ENCODE measurements at places on chromosomes 11 and 22.

DNA sequence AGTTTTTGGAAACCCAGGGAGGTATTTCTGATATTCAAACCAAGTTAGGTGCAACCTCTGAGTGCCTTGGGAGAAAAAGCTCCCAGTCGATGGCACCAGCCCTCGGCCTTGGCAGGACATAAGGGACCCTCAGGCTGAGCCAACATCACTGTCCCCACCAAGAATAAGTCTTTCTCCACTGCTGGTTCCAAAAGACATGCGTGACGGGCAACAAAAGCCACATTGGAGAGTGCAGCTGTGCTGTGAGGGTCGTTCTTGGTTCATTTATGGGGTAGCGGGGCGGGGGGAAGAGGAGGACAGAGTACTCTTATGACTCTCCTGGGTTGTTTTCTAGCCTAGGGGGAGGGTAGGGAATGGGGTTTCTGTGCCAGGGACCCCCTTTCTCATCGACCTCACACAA, 11.2 kb upstream of the TPCN2 start:
- DNase-seq: no peak

GRCh38 chr11:69534166-69534530, 52.7 kb downstream of the LINC01488 start:
- no peak for DNase-seq

DNA sequence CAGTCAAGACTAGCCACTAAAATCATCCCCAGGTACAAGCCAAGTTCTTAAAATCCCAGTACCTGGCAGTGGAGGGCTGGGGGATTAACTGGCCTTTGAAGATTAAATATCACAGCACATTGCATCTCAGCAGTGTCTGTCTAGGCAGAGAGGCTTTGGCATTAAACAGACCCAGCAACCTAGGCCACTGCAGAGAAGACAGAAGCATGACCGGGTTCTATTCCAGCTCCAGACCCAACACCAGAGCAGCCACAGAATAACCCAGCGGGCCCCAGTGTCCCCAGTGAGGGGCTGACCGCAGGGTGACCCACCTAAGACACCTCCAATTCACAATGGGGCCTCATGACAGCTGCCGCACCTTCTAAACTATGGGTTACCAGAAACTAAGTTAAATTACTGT, 88.2 kb downstream of the SHANK2 start:
- no peak for DNase-seq

GRCh38 chr11:18696638-18697225, 1.8 kb upstream of the TMEM86A start:
- no peak for DNase-seq

DNA sequence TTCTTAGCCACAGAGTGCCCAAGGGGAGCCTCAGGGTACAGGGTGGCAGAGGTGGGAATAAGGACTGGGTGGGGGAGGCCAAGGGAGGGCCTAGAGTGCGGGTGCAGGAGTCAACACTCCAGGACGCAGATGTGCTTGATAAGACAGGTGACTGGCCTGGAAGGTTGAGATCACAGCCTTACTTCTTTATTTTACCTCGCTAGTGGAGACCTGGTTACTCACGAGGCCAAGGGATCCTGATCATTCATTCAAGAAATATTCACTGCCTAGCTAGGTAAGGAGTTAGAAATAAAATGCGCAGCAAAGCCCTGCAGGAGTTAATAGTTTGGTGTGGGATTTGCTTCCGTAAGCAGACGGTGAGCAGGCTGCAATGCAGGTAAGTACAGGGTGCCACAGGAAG, 13.2 kb upstream of the PEX26 start:
- no peak for DNase-seq

DNA sequence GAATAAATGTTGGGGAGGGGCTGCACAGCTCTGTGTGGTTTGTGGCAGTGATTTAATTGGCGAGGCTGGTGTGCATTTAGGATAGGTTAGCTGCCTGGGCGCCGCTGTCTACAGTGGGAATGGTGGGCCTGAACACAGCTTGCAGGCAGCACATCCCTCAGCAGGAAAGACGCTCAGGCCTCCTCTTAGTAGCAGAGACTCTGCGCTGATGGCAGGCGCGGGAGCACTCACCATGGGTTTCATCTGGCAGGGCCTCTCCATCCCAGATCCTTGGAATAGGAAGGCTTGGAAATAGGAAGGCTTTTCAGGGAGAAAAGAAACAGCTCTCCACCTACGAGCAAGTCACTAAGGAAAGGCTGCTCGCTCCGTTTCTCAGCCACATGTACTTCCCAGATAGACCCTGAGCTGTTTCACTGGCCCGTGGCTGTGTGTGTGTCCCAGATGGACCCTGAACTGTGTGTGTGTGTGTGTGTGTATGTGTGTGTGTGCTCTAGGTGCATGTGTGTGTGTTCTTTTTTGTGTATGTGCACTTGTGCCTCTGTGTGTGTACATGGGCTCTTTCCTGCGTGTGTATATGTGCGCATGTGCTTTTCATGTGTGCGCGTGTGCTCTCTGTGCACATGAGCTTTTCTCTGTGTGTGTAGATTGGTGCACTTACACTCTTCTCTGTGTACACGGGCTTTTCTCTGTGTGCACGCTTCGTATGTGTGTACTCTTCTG, 144.0 kb downstream of the TBC1D22A start:
- DNase-seq: no peak

- DNase-seq: peak; percentile 83
Measured at GRCh38 chr11:1073261-1073724, 1.4 kb upstream of the MUC2 start.

- DNase-seq: no peak
Measured at GRCh38 chr11:6652182-6652581, 3.4 kb downstream of the DCHS1 start.

DNA sequence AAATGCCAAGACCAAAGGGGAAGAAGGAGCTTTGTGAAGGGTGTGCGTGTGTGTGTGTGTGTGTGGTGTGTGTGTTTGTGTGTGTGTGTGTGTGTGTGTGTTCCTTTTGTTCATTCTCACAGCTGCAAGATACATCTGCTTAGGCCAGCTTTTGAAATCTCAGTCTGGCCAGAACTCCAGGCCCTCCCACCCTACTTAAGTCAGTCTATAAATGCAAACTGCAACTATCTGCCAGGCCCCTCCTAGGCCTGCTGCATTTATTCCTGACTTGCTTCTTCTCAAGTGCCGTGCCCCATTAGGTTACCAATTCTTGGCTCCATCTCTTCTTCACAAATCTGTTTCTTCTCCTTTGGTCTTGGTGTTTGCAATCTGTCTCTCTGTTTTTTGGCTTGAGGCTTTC, 21.6 kb upstream of the RIC3 start:
- DNase-seq: no peak

GRCh38 chr11:43979571-43980219, 37.3 kb downstream of the C11orf96 start:
- no peak for DNase-seq

GRCh38 chr11:4684631-4685285, 12.9 kb downstream of the OR51E2 start:
- no peak for DNase-seq

DNA sequence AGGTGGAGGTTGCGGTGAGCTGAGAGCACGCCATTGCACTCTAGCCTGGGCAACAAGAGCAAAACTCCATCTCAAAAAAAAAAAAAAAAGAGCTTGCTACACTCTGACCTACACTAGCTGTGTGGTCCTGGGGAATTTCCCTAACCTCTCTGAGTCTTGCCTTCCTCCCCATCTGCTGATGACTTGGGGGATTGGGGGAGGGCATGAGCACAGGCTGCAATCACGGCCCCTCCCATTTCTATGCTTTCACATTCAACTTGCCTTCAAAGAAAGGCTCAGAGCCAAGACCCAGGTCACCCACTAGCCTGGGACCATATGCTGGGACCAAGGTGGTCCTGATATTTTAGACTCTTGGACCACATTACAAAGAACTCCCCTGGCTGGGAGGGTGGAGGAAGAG, 39.8 kb upstream of the TEF start:
- DNase-seq: no peak

DNA sequence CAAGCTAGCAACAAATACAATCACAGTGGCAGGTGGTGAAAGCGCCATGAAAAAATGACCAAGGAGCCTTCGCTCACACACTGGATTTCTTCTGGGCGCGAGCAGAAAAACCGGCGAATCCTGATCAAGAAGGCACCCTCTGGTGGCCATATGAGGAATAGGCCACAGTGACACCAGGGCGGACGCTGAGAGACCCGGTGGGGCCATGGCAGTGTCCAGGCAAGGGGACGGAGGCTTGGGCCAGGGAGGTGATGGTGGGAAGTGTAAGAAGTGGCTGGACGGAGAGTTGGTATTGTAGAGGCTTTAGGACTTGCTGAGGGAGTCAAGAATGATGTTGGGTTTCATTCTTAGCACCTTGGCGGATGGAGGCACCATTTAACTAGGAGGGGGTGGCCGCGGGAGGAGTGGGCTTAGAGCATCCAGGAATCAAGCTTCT, 16.9 kb upstream of the RAC2 start:
- peak; percentile 58 for DNase-seq

DNA sequence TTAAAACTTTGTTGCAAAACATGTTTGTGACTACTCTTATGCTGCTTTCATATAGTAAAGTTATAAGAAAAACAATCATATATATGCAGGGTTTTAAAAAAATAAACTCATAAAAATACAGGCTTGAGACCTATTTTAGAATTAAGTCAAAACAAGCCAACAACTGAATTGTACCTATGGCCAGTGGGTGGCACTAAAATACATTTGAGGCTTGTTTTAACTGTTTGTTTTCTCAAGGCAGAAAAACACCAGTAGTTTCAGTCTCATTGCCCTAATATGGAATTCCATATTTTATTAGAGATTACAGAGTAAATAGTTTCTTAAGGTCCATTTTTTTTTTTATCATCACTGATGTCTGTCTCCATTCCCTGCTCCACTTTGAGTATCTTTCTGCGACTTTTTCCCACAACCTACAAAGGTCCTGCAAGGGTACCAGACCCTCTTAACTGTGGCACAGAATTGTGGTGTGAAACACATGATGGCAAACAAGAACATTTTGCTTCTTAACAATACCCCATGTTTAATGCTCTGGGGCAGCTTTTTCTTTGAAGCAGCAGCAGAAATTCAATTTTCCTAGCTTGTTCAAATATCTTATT, 8.5 kb upstream of the CCDC89 start:
- DNase-seq: peak; percentile 31

DNA sequence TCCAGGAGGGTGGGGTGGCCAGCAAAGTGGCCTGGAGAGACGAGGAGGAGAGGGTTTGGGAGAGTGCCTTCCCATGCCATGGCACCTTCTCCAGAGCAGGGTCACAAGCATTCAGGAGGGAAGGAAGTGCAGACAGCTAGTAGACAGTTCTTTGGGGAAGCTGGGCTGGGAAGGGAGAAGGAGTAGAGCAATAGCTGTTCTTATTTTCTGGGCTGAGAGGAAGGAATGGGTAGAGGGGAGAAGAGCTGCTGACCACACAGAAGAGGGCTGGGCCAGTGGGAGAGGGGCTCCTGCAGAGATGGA, 14.8 kb upstream of the PICK1 start:
- no peak for DNase-seq

DNA sequence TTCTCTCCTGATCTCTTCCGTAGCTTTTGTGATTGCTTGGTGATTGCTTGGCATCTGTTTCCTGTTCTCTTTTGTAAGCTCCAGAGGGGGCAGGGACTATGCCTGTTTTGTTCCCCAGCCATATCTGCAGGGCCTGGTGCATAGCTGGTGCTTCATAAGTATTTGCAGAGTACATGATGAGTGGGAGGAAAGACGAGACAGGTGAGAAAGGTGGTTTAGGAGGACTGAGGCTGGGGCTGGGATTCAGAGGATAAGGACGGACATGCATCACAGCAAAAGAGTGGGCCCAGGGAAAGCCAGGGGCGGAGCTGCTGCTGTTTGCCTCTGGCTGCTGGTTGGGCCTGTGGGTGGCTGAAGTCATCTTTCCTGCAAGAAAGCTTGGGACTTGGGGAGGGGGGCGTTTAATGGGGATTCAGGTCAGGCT, 62.4 kb downstream of the DSCAML1 start:
- no peak for DNase-seq

GRCh38 chr11:11157185-11157584, 195.9 kb downstream of the CSNK2A3 start:
- peak; percentile 37 for DNase-seq

- no peak for DNase-seq
Measured at GRCh38 chr11:130062026-130062425, 7.7 kb upstream of the APLP2 start.

GRCh38 chr22:48665311-48665995, 1162.2 kb downstream of the BRD1 start:
- DNase-seq: no peak

DNA sequence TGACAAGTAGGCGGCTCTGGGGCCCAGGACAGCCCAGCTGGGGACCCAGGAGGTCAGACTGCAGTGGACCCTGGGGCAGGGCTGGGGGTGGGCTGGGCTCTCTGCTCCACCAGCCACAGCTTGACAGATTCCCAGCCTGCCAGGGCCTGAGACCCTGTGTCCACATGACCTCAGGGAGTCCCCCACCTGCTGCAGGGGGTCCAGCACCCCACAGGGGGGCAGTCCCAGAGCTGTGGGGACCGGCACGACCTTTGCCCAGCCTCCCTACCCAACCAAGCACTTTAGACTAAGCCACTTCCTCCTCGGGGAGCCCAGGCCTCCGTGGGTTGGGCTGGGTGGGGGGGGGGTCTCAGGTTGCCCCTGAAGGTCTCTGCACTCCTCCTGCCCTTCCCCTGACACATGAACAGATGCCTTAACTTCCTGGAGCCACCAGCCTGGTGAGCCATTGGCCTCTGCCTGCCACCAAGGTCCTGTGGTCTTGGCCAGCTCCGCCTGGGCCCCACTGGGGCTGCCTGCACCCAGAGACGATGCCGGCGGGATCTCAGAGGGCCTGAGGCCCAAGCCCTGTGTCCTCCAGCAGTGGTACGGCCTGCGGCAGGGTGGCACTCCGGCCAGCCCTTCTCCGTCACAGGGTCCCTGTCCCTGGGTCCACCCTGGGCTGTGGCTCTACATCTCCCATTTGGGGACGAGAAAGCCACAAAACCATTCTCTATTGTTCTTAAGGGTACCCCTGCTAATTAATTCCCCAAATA, 3.4 kb downstream of the CCDC188 start:
- DNase-seq: no peak

GRCh38 chr11:115199481-115200069, 304.6 kb downstream of the CADM1 start:
- no peak for DNase-seq

DNA sequence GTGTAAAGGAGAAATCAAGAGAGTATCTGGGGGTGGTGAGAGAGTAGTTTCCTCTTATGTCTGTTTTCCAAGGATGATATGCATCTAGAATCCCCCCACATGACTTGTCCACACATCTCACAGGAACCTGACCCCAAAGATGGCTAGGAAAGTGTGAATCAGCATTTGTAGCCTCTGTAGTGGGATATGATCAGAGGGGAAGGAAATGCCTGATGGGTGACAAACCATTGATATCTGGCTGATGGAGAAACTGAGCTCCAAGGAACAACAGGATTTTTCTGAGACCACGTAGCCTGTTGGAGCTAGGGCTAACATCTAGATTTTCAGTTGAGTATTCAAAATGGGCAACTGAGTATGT, 369.4 kb downstream of the DDX10 start:
- DNase-seq: no peak

GRCh38 chr22:25746012-25746373, 4.0 kb downstream of the MYO18B start:
- no peak for DNase-seq
